ENCODE measurements at places on chromosomes 2 and 18.

- no peak for DNase-seq
Measured at GRCh38 chr2:133940134-133940533, 313.7 kb upstream of the MGAT5 start.

GRCh38 chr2:198479065-198479464 lies 674.7 kb downstream of the PLCL1 start:
- no peak for DNase-seq

DNA sequence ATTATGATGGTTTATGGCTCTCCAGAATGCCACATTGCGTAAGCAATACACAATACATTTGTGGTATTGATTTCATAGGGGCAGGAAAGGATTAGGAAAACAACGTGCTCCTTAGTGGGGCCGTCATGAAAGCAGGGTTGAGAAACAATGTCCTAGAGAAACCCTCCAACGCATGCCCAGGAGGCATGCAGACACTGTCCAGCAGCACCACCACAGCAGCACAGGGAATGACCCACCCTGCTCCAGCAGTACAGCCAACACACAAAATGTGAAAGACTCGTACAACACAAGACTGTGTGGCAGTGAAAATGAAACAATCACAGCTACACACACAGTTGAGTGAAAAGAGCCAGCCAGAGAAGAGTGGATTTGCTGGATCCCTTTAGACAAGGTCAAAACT lies 66.3 kb downstream of the FAM168B start:
- no peak for DNase-seq

GRCh38 chr2:234628953-234629352 lies 132.1 kb upstream of the ARL4C start:
- no peak for DNase-seq

DNA sequence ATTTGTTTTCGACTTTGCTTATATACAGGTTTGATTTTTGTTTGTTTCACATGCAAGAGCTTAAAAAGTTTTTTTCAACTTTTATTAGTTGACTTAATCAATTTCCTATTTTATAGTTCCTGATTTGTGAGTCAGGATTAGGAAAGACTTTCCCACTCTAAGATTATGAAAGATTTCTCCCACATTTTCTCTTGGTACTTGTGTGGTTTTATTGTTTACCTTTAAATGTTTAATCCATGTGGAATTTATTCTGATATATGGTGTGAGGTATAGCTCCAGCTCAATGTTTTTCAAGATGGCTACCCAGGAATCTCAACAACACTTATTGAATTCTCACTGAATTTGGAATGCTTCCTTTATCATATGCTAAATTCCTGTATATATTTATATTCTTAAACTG lies 117.8 kb upstream of the LGALSL start:
- no peak for DNase-seq

GRCh38 chr2:36462311-36462935 lies 106.8 kb downstream of the CRIM1 start:
- DNase-seq: no peak

DNA sequence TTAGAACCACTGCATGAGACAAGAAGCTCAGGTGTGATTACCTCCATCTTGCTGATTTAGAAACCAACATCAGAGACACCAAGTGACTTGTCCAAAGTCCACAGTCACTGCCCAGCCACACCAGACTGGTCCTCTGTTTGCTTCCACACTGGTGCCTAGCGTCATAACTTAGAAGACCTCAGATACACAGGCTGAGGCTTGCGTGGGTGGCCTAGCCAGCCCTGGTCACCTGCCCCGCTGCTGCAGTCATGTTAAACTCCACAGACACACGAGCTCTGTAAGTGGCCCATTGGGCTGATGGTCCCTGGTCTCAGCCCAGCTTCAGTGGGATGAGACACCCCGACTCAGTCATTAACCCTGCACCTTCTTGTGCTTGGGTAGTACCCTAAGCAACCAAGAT lies 47.1 kb downstream of the CNGA3 start:
- no peak for DNase-seq
